ENCODE measurements at places on chromosomes 2 and 18. TPM values are rescaled to one million over a fixed set of nuclear protein-coding genes. Genes with fewer than 3 reads are reported as not detected.

DNA sequence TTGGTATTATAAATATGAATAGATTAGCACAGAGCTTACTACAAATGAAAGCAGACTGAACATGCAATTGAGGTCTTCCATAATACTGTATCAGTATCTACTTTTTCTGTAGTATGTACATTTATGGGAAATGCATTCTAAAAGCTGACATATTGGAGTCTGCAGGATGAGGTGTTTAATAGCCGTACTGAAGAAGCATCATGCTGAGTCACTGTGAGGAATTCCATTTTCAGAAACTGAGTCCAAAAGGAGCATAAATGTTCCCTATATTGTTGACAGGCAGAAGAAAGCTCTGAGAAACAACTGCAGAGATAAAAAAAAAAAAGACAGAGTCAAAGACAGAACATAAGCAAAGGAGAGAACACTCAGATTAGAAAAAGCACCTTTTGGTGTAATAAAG is 366.7 kb upstream of the SPHKAP start:
- no peak for DNase-seq

- no peak for DNase-seq
Measured at GRCh38 chr2:8380566-8380965, 301.3 kb upstream of the ID2 start.

- peak; percentile 60 for DNase-seq
Measured at GRCh38 chr2:232309592-232309991, 69.0 kb upstream of the ALPP start.

DNA sequence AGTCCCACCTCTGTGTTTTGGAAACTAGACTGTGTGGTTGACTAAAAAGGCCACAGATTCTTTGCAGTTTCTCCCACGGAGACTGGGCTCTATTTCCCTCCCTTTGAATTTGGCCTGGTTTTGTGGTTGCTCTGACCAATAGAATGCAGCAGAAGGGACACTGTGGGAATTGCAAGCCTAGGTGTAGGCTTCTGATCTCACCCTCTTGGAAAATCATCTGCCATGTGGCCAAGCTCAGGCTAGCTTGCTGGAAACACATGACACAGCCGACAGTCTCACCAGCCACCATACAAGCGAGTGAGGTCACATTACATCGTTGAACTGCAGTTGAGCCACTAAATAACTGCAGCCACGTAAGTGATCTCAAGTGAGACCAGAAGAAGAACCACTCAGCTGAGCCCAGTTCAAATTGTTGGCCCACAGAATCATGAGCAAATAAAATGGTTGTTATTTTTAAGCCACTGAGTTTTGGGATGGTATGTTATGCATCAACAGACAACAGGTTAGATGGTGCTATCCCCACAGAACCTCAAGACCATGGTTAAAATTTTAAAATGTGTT is 319.1 kb upstream of the MEX3C start:
- no peak for DNase-seq

- no peak for DNase-seq
Measured at GRCh38 chr18:56085551-56085950, 497.6 kb upstream of the TCF4 start.

GRCh38 chr2:30195016-30195415 is 36.3 kb upstream of the LBH start:
- no peak for DNase-seq

DNA sequence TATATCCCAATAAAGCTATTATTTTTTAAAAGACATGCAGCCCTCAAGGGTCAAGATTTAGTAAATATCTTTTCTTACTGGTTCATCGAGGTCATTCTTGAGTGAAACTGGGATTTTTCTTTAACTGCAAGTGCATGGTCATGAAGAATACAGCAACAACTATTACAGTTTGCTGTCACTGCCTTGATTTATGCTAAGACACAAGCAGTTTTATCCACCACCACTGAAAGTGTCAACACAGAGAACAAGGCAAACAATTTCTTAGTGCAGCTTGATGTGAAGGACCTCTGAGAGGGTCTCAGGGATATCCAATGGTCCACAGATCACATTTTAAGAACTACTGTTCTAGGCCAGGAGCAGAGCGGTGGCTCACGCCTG is 12.1 kb downstream of the SP3 start:
- no peak for DNase-seq

GRCh38 chr2:237818066-237818473 is 19.5 kb downstream of the RBM44 start:
- DNase-seq: no peak

- peak; percentile 60 for DNase-seq
Measured at GRCh38 chr2:197294260-197294659, 16.3 kb downstream of the ANKRD44 start.

- no peak for DNase-seq
Measured at GRCh38 chr2:101803128-101803527, 105.6 kb downstream of the MAP4K4 start.

GRCh38 chr2:20115902-20116301 is 64.5 kb upstream of the LAPTM4A start:
- no peak for DNase-seq

- DNase-seq: no peak
Measured at GRCh38 chr2:98571121-98571701, 37.1 kb downstream of the COA5 start.

- DNase-seq: peak; percentile 31
Measured at GRCh38 chr2:104733226-104733943, 120.5 kb upstream of the POU3F3 start.

GRCh38 chr2:146918280-146918679 is 926.5 kb upstream of the ACVR2A start:
- DNase-seq: no peak

GRCh38 chr2:126736133-126736874 is 80.3 kb downstream of the GYPC start:
- no peak for DNase-seq

DNA sequence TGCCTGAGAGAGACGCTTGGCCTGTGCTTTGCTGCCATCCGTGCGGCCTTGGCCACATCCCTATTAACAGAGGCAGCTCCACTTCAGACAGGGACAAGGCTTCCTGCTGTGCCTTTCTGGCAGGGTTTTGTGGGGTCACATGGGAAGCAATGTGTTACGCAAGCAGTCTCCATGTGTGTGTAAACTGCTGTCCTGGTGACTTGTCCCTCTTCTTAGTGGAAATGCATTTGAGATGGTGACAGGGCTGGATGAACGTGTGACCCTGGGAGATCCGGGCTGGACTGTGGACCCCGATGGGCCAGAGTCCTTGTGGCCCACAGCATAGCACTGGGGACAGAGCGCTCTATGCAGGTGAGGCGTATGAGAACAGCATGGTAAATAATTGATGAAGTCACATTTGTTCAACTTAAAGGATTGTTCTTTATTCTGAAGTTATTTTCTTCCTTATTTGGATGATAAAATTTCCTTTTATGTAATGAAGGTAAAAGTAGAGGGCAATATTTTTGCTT is 23.2 kb downstream of the ASB1 start:
- no peak for DNase-seq

GRCh38 chr2:230814616-230815015 is 50.1 kb upstream of the ITM2C start:
- DNase-seq: no peak

DNA sequence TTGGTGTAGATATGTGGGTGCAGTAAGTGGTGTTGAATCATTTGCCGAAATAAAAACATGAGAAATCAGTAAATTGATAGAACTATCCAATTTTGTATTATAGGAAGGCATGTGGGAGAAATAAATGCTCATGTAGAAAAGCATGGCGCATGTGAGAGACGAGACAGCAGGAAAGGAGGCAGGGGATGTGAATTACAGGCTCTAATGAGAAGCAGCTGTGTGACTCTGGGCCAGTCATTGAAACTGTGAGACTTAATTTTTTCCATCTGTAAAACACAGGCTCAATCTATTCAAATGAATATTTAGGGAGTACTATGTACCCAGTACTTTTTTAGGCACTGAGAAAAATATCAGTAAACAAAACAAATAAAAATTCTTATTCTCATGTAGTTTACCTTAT is 42.6 kb upstream of the MAP3K20 start:
- DNase-seq: no peak

The CHST9 gene
- not detected for total RNA-seq

The VWA3B gene
- total RNA-seq: not detected

The RAMP1 gene
- 0.97 TPM for total RNA-seq

The NGEF gene
- total RNA-seq: 5.4 TPM

The MYO3B gene
- total RNA-seq: 0.48 TPM

The SLC16A14 gene
- total RNA-seq: 1.2 TPM

The SF3B1 gene
- total RNA-seq: 245 TPM

The NPAS2 gene
- 1.4 TPM for total RNA-seq

The KCNK3 gene
- total RNA-seq: not detected
